Activated CD8-positive, alpha-beta memory T cell treated with anti-CD3 and anti-CD28 coated beads, Interleukin-2, amount 50 U/mL, for 48 hours (primary cell): ENCODE measurements at places on chromosomes 4 and X.

DNA sequence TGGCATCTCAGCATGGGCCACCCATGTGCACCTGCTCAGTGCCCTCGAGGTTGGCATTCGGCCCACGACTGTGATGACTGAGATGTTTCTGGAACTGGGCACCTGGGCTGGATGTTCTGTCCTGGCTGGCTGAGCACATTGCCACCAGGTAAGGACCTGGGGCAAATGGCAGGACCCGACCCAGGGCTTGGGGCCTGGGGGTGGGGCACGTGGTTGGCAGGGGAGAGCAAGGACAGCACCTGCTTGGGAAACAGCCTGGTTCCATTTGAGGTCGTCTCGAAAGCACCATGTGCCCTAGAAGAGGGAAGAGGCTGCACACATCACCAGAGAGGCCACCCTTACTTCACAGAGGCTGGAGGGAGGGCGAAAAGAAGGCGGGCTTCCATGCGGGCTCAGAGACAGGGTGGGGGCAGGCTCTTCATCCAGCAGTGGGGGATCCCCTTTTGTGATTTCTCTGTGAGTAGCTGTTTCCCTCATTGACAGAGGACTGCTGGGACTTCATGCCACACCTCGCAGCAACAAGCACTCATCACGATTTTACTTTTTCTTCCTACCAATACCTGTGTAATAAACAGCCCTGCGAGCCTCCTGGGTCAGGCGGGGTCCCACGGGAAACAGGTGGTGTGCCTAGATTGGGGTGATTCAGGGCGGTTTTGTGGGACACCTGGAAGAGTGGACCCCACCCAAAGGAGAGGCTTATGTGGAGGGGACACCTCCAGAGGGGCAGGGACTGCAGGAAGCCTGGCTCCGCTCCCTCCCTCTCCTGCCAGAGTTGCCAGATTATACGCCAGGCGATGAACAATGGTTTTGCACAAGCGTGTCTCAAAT, 12.0 kb downstream of the TMEM187 start:
- no peak for DNase-seq

- DNase-seq = no peak
These were observed 25.0 kb downstream of the COQ2 start for GRCh38 chr4:83259586-83259985.

DNA sequence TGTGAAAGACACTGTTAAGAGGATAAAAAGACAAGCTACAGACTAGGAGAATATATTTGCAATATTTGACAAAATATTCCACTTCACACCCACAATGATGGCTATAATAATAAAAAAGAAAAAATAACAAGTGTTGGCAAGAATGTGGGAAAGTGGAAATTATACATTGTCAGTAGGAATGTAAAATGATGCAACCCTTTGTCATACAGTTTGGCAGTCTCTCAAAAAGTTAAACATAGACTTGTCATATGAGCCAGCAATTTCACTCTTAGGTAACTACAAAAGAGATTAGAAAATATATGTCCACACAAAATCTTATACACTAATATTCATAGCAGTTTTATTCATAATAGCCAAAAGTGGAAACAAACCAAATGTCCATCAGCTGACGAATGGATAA, 5.2 kb upstream of the RADX start:
- DNase-seq = no peak

- no peak for DNase-seq
These were observed 25.0 kb downstream of the CCNQ start for GRCh38 chrX:153573984-153574383.

GRCh38 chr4:21953653-21954052, 5.1 kb upstream of the KCNIP4 start:
- no peak for DNase-seq

DNA sequence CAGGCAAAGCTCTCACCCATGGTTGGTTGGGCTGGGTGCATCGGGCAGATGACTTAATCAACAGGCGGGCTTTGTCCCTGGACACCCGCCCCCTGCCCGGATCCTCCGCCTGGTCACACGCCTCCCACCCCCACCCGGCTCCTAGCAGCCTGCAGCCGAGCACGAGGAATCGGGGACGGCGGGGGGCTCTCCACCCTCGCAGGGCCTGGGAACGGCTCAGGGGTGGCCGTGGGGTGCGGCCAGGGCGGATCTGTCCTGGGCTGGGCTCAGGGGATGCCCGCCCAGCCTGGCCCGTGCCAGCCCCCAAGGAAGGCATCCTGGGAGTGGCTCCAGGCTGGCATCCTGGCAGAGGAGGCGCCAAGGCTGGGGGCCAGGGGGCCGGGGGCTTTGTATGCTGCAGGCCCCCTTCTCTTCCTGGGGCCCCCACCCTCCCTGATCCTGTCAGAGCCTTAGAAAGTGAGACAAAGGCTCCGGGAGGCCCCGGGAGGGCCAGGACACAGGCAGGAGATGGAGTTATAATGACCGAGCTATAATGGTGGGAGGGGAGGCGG, 32.5 kb upstream of the FGFR3 start:
- DNase-seq = no peak

- no peak for DNase-seq
These were observed 8.1 kb upstream of the FGFR3 start for GRCh38 chr4:1784789-1785591.

- DNase-seq = no peak
These were observed 23.7 kb upstream of the NEIL3 start for GRCh38 chr4:177285953-177286352.

GRCh38 chrX:96979766-96980165, 96.1 kb downstream of the RPA4 start:
- DNase-seq = no peak

- no peak for DNase-seq
These were observed 66.7 kb upstream of the PGM2 start for GRCh38 chr4:37759833-37760232.

DNA sequence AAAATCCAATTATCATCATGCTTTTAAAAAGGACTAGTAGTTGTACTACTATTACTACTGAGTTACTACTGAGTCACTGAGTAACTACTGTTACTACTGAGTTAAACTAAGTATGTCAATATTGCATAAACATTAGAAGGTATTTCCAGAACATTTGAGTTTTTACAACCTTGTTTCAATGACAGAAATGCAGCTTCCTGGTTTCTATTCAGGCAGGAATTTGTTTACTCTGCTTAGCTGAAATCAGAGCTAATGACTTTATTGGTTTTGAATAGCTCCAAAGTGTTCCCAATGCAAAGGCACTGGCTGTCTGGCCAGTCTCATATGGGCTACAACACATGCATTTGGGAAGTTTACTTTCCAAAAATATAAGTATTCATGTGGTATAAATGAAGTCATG, 12.0 kb downstream of the RPS6KA6 start:
- DNase-seq = no peak

- peak; percentile 65 for DNase-seq
These were observed 519 bp downstream of the SLC25A4 start for GRCh38 chr4:185143601-185143969.

DNA sequence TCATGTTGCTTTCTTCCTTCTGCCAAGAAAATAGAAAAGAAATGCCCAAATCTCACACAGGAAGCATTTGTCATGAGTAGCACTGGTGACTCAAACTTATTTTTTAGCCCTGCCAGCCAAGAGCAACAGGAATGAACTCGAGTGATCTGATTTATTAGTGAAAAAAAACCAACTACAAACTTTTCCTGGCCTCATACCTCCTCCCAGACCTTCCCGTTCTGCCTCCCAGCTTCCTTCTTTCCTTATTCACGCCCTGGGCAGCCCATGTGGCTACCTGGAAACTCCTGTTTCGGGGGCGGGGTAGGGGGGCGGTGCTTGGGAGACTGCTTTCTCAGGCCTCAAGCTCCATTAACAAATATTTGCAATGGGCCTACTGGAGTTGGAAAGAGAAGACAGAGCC, 178.5 kb downstream of the NHS start:
- DNase-seq = no peak

DNA sequence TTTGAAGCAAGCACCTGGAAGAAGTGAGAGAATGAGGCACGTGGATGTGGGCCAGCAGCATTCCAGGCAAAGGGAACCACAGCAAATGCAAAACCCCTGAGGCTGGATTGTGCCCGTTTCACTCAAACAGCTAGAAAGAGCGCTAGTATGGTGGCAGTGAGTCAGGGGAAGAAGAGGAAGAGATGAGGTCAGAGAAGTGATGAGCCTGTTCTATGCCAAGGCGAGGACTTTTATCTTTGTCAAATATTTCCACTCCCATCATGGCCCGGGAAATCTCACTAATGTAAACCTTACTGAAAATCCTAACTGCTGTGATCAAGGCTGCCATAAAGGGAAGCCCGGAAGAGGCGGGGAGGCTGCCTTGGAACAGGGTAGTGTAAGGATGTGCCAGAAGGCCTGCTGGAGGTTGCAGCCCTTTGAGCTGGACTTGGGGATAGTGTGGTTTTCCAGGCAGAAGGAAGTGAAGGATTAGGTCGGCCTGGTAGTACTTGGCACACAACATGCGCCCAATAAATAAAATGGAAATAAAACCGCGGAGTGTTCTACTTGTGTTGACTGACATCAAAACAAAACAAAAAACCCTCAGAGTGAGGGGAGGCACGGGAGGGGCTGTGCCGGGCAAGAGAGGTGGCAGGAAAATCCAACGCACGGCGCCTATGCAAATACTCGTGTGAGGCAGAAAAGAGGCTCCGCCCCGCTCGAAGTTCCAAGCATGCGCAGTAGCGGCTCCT, 1.2 kb upstream of the CDK16 start:
- no peak for DNase-seq

- no peak for DNase-seq
These were observed 197.5 kb downstream of the CCNG2 start for GRCh38 chr4:77354550-77354949.

GRCh38 chr4:27278615-27279375, 418.2 kb downstream of the STIM2 start:
- no peak for DNase-seq

- no peak for DNase-seq
These were observed 26.2 kb downstream of the MAGEA9 start for GRCh38 chrX:149807747-149808458.

GRCh38 chr4:81113024-81113423, 82.5 kb downstream of the BMP3 start:
- no peak for DNase-seq

- no peak for DNase-seq
These were observed 317.5 kb downstream of the PPARGC1A start for GRCh38 chr4:23572382-23572781.

GRCh38 chr4:92399032-92399431, 95.3 kb downstream of the GRID2 start:
- no peak for DNase-seq

DNA sequence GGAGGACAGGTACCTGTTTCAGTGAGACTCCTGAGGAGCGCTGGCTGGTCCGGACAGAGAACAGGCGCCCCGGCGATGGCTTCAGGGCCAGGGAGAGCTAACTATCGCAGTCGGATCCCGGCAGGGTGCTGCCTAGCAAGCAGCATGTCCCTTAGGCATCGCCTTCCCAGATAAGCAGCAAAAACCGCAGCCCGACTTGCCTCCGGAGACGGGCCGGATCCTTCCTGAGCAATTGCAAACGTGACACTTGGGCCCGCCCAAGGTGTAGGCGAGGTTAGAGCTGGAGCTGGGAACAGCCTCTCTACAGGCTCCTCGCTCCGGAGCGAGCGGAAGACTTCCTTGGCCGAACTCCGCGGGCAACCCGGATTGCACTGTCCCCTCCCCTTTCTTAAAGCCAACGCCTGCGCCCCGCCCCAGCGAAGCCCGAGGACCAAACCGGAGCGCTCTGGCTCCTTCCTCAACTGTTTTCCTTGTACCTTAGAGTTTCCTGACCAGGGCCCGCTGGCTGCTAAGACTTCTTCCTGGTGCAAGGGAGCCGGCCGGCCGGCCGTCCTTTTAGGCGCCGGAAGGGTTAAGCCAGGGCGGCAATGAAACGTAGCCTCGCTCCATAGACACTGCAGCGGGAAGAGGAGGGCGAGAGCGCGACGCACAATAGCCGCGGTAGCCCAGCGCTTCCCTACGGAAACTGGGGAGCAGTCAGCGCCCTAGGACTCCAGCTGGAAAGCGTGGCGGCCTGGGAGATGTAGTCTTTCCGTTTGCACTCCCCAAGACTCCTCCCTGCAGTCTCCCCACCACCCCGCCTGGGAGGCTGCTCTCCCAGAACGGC, at the start of gene OPHN1:
OPHN1 (minus strand) TSS at position 341 of the 826 bp plus-strand sequence. CDS start 475 bp downstream, outside the sequence.
- DNase-seq = peak; percentile 44

- no peak for DNase-seq
These were observed 119.4 kb upstream of the FAM9B start for GRCh38 chrX:9153300-9153699.

DNA sequence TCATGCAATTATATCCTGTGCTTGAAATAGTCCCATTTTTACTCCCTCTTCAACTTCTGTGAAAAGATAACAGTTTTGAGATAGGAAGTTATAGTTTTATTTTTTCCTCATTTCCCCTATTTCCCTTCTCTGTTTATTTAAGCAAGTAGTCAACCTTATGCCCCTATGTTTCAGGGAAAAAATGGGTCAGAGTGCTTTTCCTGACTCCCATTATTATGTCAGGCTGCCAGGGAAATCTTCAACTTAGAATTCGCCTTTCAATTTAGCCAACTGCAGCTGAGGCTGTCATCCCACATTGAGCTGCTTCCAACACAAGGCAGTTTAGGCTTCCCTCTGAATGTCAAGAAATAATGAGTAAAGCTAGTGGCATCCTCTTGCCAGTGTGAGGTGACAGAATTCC, 42.3 kb downstream of the NXT2 start:
- no peak for DNase-seq

GRCh38 chr4:89324671-89325070, 17.1 kb upstream of the GPRIN3 start:
- no peak for DNase-seq

DNA sequence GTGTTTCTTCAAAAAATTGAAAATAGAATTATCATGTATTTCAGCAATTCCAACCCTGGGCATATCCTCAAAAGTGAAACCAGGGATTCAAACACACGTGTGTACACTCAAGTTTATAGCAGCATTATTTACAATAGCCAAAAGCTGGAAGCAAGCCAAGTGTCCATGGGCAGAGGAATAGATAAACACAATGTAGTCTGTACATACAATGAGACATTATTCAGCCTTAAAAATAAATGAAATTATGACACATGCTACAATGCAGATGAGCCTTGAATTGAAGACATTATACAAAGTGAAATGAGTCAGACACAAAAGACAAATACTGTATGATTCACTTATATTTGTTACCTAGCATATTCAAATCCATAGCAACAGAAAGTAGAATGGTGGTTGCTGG, 853.4 kb downstream of the STIM2 start:
- no peak for DNase-seq
